Stimulated activated CD8-positive, alpha-beta memory T cell treated with anti-CD3 and anti-CD28 coated beads, Interleukin-4, amount 100 ng/mL, for 4 hours (primary cell): ENCODE measurements at places on chromosomes 11 and 22.

DNA sequence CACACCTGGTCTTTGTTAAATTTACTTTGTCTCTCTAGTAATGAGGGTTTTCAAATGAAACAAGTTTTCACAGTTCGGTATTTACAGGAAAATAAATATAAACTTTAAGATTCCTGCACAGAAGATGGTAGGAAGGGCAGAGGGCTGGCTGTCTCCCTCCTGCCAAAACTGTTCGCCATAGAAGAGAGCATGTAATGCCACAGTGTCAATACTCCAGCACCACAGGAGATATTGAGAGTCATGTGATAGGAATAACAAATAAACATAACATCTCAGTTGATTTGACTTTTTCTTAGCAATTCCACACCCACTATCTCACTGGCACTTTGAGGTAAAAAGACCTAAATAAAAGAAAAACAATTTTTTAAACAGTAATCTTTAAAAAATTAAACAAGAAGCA lies 100.9 kb downstream of the MRTFA start:
- DNase-seq: no peak

- DNase-seq: no peak
Measured at GRCh38 chr11:30510750-30511149, 75.4 kb downstream of the MPPED2 start.

DNA sequence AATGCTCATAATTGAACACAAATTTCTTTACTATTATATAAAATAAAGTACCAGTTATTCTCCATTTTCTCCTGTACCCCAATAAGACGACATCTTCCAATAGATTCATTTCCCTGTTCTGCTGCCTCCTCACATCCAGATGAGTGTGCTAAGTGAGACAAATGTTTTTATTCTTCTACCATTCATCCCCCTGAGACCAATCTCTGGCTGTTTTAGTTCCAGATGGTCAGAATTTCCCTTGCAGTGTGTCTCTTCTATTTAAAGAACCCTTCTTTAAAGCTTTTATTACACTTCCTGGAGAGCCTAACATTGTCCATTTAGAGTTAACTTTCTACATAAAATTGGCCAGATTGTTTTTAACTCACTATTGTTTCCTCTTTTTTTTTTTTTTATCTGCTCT lies 41.2 kb upstream of the GLYATL1 start:
- no peak for DNase-seq

DNA sequence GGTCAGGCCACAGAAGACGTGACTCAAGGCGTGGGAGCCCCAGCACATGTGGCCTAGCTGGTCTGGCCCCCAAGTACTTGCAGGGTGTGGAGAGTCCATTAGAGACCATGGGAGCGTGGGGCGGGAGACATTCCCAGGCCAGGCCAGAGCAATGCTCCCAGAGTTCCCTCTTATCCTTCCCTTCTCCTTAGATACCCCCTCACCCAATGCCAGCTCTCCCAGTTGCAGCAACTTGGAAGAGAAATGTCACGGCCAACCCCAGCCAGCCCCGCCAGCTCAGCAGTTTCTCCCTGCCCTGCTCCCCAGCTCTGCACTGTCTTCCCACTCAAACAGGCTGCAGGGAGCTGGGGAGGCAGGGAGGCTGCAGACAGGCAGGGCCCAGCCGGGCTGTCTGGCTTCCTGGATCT lies 65.4 kb upstream of the TSPAN18 start:
- DNase-seq: no peak

DNA sequence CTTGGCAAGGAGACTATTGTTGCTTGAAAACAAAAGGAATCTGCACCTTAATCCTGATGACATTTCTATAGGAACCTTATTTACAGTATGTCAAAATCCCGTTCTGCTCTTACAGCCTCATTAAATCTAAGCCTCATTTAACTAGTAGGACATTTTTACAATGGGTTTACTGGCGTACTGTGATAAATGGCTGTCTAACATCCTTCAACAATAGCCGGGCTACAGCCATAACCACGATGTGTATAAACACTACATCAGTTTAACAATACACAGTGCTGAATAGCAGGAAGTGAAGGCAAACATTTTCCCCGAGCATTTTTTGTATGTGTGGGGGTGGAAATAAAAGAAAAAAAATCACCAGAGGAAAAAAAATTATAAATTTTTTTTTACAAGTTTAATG lies 131.2 kb downstream of the ARL14EP start:
- DNase-seq: no peak

DNA sequence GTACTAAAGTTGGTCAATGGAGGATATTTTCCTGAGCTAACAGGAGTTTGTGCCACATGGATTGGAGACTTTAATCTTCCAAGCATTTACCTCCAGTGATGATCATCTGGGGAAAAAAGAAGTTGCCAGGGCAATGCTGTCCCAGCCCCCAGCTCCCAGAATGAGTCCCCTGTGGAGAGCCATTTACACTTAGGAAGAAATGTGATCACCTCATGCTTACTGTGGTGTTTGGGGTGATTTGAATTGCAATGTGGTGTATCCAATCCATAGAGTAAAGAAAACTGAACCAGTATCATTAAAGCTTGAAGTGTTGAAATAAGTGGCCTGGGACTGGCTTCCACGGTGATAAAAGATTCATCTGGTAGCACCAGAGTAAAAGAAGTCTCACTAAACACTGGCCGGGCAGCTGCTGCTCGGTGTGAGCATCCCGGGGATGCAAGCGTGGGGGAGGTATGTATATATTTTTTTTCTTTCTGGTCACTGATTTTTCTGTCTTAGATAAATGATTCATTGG lies 117.2 kb upstream of the NTM start:
- no peak for DNase-seq

- DNase-seq: no peak
Measured at GRCh38 chr11:88355887-88356286, 18.4 kb upstream of the CTSC start.

- no peak for DNase-seq
Measured at GRCh38 chr11:84804041-84804440, 823.1 kb downstream of the DLG2 start.

DNA sequence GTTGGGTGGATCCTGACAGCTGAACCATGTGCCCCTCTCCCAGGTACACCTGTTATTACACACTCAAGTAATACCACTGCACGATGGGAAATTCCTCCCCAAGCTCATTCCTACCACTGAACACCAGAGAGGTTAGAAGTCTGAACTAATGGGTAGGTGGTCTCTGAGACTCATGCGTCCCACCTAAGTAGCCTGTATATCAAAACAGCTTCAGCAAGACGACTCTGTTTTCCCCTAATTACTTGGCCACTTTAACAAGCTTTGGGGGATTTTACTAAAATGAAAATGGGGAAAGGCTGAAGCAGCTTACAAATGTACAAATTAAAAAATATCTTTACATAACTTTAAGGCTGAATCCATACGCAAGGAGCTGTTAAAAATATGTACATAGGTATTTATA lies 29.4 kb downstream of the LGR4 start:
- DNase-seq: no peak

DNA sequence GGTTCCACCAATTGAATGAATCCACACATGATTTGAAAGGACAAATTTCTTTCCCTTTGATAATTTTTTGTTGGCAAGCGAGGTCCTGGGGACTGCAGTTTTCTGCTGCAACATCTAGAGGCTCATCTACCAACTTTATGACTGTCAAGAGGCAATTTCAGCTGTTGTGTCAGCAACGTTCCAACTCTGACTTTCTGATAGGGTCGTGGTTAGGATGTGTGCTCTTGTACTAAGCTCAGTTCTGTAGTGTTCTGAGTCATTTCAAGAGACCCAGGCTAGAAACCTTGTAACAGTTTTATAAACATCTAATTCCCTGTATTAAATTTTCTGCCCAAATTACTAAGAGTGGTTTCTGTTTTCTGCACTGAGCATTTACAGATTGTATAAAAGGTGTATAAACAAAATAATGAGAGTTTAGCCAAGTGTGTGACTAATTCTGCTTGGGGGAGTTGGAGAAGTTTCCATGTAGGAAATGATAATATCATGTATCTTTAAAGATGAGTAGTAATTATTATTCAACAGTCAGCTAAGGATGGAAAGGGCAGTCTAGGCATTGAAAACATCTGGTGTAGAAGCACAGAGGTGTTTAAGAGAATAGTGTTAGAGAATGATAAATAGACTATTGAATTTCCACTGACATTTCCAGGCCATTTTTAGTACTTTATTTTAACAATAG lies 72.2 kb downstream of the RBMXL2 start:
- no peak for DNase-seq

DNA sequence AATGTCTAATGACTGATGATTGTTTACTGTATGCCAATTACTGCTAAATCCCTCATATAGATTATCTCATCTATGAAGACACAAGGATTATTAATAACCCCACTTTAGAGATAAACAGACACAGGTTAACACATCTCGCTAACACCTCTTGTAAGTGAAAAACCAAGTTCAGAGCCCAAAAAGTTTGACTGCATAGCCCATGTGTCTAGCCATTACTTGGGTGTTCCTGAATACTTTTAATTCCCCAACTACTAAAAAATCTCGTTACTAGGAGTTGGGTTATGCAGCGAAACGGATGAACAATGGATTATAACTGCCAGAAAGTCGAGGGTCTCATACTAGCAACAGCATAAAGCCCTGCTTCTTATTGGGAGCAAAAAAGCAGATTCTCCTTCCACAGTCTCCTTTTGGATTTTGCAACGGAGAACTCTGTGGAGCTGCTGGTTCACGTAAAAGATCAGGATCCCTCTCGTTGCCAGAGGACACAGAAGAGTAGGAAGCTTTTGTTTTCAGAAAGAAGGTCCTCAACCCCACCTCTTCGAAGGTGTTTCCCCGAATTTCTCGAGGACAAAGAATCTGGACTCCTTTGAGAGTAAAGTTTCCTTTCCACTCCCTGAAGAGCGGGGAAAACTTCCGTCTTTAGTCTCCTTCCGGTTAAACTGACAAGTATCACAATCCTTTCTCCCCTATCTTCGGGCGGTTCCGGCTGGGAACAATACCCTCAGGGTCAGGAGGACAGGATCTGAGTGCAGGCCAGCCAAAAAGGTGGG lies 979 bp downstream of the ZBED5 start:
- no peak for DNase-seq

DNA sequence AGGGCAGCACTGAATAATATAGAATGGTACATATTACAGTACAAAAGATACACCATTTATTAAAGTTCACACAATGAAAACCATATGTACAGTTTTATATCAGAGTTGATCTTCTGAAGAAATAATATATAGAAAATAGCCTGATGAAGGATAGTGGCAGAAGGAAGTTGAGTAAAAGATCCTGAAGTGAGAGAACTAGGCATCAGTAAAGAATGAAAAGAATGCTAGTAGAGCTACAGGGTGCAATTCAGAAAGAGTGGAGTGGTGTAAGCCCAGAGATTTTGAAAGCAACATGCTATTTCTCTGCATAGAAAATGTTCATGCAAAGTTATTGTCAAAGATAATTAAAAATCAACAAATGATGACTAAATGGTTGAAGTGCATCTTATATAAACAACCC lies 1552.7 kb upstream of the TENM4 start:
- DNase-seq: no peak

- no peak for DNase-seq
Measured at GRCh38 chr11:95378111-95378510, 147.1 kb upstream of the SESN3 start.

GRCh38 chr22:36492109-36492508 lies 10.7 kb upstream of the TXN2 start:
- DNase-seq: no peak

- no peak for DNase-seq
Measured at GRCh38 chr11:71076525-71077304, 175.7 kb downstream of the SHANK2 start.

DNA sequence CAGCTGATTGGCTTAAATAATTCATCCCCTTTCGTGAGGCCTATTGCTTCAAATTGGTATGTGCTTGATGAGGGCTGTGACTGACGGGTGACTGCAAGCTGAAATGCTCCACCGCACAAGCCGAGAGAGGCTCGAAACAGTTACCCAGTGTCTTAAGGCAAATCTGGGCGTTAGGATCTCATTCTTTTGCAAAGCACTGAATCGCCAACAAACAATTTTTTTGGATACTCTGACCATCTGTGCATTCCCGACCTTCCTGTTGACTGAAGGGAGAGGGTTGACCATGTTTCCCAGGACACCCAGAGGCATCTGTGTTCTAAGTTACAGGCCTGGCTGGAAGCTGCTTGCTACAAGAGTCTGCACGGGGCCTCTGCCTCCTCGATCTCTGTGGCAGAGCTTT lies 32.1 kb downstream of the CACNG2 start:
- no peak for DNase-seq

DNA sequence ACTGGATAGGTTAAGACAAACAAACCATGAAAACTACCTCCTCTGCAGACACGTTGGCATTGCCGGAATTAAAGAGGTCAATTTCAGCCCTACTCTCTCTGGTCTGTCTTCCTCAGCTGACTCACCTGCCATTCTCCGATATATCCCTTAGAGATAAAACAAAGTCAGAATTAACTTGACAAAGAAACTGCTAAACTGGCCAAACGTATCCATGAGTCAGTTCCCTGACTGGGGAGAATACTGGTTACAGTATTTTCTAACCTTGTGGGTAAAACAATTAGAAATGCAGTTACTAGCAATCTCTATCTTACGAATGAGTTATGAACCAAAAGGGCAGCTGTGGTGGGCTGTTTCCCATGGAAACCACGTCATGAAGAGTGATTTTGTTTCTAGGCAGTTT lies 96.2 kb downstream of the RDX start:
- no peak for DNase-seq

DNA sequence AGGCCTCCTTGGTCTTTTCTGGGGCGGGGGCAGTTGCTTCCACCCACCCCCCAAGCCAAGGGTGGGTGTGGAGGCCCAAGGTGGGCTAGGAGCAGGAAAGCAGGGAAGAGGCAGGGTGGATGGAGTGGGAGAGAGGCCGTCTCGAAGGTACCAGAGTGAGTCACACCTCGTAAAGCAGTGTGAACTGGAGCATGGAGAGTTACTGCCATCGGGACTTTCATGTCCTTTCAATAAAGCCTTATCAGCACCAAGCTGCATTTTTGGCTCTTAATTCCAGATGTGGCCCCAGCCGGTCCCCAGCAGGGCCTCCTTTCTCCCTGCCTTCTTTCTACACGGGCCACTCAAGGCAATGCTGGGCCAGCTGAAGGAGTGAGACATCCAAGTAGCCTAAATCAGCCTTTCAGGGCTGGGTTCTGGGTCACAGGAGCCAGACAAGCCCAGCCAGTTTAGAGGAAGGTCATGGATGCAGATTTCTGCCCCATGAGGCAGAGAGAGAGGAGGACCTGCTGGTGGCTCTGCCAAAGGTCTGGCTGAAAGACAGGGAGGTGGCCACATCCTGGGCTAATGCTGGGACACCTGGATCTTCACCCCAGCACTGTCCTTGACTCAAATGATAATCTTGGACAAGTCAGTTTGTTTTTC lies 59.0 kb upstream of the CD82 start:
- no peak for DNase-seq

- no peak for DNase-seq
Measured at GRCh38 chr11:79417069-79417920, 23.5 kb downstream of the TENM4 start.

- no peak for DNase-seq
Measured at GRCh38 chr11:65590240-65590738, 5.3 kb downstream of the KCNK7 start.

GRCh38 chr11:113778111-113778910 lies 1.3 kb upstream of the CLDN25 start:
- no peak for DNase-seq

- no peak for DNase-seq
Measured at GRCh38 chr11:66473608-66474515, 6.4 kb upstream of the DPP3 start.
